ENCODE measurements at places on chromosomes 16 and 17.

DNA sequence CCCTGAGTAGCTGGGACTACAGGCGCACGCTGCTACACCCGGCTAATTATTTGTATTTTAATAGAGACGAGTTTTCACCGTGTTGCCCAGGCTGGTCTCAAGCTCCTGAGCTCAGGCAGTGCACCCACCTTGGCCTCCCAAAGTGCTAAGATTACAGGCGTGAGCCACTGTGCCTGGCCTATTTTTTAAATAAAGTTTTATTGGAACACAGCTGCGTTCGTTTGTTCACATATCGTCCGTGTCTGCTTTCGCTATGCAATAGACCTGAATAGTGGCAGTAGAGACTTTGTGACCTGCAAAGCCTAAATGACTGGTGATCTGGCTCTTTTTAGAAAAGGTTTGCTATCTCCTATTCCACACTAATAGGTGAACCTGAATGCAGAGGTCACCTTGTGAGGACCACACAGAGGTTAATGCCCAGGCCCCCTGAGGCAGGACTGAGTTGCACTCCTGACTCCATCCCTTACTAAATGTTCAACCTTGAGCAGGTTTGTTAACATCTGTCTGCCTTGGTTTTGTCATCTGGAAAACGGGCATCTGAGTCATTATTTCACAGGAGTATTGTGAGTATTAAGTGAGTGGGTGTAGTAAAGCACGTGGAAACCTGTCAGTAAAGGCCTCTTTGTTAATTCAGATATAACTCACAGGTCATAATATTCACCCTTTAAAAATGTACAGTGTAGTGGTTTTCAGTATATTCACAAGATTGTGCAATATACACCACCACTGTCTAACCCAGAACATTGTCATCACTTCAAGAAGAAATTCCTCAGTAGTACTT is 157.5 kb upstream of the CACNG5 start:
- no peak for DNase-seq

GRCh38 chr17:57439651-57440050 is 183.3 kb downstream of the MSI2 start:
- no peak for DNase-seq

GRCh38 chr16:70476272-70477020 is 22.1 kb downstream of the FCSK start:
- no peak for DNase-seq

- peak; percentile 56 for DNase-seq
Observed at GRCh38 chr16:71542377-71542776, 16.2 kb downstream of the CHST4 start.

DNA sequence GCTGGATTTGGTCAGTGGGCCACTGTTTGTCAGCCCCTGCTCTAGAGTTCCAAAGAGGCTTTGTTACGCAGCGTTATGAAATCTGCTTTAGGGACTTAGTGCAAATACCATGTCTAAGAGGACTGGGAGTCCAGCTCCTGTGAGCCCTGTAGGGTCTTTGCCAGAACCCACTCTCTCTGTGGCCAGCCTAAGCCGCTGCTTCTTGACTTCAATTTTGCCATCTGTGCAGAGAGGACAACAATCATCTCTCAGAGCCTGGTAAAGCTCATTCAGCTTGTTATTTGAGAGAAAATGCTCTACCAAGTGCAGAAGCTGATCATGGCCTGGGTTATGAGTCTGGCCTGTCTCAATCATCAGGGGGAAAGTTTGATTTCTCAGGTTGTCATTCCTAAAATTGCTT is 17.9 kb downstream of the CA10 start:
- DNase-seq, result no peak

- DNase-seq, result no peak
Observed at GRCh38 chr17:7774055-7774521, 56.5 kb downstream of the DNAH2 start.

DNA sequence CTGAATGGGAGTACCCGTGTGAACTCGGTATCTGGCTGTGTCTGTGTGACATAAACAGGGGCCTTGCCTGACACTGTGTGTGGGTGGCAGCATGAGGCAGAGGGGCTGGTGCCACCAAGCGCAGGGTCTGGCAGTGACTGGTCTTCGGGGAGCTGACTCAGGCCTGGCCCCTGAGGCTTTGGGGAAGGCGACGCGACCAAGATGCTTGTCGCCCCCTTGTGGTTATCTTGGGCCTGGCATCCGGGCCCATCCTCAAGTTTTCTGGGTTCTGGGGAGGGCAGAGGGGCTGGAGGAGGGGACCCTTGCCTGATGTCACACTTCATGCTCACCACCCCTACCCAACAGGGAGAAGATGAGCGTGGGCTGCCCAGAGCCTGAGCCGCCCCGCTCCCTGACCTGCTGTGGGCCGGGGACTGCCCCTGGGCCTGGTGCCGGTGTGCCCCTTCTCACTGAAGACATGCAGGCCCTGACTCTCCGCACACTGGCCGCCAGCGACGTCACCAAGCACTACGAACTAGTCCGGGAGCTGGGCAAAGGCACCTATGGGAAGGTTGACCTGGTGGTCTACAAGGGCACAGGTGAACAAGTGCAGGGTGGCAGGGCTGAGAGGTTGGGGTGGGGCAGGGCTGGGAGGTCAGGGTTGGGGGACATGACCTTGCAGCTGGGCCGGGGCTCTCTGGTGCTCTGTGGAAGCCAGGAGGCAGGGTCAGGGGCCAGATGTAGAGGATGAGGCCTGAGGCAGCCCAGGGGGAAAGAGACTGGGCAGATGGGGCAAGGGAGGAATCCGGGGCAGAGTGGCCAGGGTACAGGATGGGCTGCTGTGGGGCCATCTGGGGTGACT is 24.9 kb downstream of the SBK1 start:
- DNase-seq, result peak; percentile 77

DNA sequence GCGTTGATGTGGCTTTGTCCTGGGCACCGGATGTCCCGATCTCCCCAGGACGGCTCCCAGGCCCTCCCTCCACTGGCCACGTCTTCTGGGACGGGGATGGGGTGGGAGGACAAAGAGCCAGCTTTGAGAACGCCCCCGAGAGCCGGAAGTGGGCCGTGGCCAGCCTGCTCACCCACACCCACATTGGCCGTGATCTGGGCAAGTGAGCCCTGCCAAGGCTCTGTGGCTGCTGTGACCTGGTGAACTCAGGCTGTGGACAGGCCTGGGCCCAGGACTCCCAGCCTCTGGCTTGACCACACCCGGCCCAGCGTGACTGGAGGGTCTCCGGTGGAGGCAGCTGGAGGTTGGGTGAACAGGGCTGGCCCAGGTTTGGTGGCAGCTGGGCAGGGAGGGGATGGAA is 3.3 kb downstream of the CDH15 start:
- no peak for DNase-seq

- DNase-seq, result no peak
Observed at GRCh38 chr17:81551458-81552243, 502 bp downstream of the FAAP100 start.

DNA sequence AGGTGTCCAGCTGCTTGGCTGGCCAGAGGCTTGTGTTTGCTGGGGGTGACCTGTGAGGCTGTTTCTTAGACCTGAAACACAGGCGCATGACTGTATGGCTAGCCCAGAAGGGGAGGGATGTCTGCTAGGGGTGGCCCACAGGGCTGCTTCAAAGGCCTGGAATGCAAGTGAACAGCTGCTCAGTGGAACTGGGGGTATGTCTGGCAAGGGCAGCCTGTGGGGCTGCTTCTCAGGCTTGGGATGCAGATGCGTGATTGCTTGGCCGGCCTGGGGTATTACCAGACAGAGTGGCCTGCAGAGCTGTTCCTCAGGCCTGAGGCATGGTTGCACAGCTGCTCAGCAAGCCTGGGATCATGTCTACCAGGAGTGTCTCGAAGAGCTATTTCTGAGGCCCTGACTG is 20.5 kb downstream of the TANC2 start:
- no peak for DNase-seq

DNA sequence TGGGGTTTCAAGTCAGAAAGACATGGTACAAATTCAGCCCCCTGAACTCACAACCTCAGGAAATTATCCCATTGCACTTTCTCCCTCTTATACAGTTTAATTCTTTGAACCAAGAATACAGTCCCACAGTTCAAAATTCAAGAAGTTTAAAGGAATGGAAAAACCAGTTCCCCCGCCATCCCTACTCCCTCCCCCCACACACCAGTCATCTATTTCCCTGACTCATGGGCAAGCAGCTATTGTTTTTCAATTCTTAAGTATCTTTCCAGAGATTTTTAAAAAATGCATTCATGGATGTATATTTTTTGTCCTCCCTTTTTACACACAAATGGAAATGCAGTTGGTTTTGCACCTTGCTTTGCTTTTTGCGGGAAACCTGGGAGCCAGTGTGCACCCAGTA is 7.3 kb downstream of the SYCE1L start:
- DNase-seq, result no peak

- peak; percentile 78 for DNase-seq
Observed at GRCh38 chr17:35969558-35970380, 11.5 kb downstream of the CCL16 start.

- no peak for DNase-seq
Observed at GRCh38 chr16:2037647-2038381, 9.8 kb downstream of the NTHL1 start.

DNA sequence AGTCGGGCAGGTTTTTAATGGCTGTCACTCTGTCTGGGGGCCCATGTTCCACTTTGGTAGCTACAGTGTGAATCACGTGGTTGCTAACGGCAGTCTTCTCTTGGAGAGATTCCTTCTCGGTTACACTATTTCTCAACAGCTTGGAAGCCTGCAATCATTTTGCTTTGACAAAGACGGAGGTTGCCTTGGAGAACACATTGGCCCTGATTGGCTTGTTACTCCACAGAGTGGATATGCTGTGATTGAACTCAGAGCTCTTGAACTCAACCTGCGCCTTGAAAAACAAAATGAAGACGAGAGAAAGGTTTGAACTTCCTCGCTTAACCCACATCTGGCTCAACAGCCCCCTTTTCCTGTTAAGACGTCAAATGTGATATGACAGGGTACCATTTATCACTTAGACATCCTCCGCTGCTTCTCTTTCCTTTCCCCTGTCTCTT is 218.9 kb downstream of the MAF start:
- peak; percentile 45 for DNase-seq

GRCh38 chr16:79484237-79484636 is 116.3 kb downstream of the MAF start:
- DNase-seq, result no peak
